ENCODE measurements at places on chromosomes 7 and 10. TPM values are rescaled to one million over a fixed set of nuclear protein-coding genes. Genes with fewer than 3 reads are reported as not detected.
A peak's percentile ranks its signal among the peaks of the same experiment; 100 is the strongest.

DNA sequence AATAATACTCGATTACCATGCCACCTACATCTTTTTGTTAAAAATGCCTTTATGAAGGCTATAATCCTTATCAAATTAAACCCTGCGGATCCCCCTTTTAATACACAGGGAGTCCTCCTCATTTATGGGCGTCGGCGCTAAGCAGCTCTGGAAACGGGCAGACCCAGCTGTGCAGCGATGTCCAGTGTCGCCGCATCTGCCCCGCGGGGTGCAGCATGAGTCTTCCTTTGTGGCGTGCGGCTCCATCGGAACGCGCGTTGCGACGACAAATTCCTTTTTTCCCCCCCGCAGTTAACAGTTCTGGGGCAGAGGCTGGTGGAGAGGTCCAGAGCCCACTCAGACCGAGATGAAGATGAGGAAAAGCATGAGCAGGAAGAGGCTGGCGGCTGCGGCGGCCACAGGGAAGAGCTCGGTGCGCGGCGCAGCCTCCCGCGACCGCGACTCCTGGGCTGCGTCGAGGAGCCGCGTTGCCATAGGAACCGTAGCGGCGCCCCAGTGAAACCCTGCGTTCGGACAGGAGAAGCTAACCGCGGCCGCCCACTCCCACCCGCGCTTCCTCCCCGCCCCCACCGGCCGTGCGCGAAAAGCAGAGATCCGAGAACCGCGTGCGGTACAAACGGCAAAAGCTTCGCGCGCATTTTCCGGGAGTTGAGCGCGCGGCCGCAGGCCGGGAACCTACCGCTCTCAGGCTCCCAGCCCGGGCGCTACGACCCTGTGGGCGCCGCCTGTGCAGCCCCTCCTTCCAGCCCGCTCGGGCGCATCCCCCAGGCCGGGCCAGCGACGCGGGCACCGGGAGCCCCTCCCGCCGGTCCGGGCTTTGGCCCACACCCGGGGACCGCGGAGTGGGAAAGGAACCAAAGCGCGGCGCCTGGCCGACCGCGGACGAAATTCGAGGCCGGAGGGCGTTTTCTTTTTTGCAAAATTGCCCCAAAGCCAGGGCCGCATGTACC lies 130.6 kb downstream of the SPAG6 start:
- no peak for DNase-seq
- H3K27me3 ChIP-seq, result peaks cover 18% of the 10 kb centered on the region
- peaks cover 18% of the 10 kb centered on the region for H3K4me1 ChIP-seq
- no peaks in the 10 kb centered on the region for H3K36me3 ChIP-seq
- peak overlapping the region; percentile 87 for H3K4me3 ChIP-seq
- H3K27ac ChIP-seq, result peak overlapping the region; percentile 71

ATG9B gene
- not detected for total RNA-seq

DNA sequence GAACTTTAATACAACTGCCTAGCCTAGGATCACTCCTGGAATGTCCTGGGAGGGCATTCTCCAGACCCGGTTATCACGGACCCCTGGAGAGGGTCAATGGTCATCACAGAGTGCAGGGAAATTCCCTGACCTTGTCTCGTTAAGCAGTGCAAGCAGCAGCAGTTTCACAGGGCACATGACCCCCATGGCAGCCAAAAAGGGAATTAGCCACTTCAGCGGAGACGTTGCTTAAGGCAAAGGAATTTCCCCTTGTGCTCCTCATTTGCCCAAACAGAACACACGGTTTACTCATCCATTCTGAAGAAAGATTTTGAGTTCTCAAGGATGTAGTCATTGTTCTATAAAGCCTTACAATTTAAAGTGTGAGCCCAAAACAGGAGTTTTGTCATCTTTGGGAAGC lies 260.3 kb downstream of the SNX13 start:
- peaks cover 2% of the 10 kb centered on the region for H3K36me3 ChIP-seq
- DNase-seq, result no peak

- no peak for DNase-seq
- no peak overlapping the region for H3K4me3 ChIP-seq
- no peak overlapping the region for H3K27ac ChIP-seq
- H3K27me3 ChIP-seq, result no peaks in the 10 kb centered on the region
Observed at GRCh38 chr10:71283410-71283809, 35.6 kb upstream of the SLC29A3 start.

DNA sequence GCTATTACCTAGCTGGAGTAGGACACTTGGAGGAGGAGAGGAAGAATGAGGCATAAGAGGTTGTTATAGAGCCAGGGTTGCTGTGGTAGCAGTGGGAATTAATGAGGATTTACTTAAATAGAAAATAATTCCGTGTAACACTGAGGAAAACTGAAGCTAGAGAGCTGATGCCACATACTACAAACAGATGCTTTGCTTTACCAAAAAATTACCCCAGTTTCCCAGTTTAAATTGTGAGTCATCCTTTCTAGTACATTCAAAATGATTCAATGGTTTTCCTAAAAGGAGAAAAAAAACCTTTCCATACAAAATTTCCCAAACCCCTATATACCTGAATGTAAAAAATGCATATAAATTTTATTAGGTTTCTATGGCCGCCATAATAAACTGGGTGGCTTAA lies 58.3 kb downstream of the ZNF518A start:
- peaks cover 24% of the 10 kb centered on the region for H3K4me1 ChIP-seq
- no peaks in the 10 kb centered on the region for H3K27me3 ChIP-seq
- peak overlapping the region; percentile 79 for H3K27ac ChIP-seq
- DNase-seq, result no peak
- H3K4me3 ChIP-seq, result no peak overlapping the region

DNA sequence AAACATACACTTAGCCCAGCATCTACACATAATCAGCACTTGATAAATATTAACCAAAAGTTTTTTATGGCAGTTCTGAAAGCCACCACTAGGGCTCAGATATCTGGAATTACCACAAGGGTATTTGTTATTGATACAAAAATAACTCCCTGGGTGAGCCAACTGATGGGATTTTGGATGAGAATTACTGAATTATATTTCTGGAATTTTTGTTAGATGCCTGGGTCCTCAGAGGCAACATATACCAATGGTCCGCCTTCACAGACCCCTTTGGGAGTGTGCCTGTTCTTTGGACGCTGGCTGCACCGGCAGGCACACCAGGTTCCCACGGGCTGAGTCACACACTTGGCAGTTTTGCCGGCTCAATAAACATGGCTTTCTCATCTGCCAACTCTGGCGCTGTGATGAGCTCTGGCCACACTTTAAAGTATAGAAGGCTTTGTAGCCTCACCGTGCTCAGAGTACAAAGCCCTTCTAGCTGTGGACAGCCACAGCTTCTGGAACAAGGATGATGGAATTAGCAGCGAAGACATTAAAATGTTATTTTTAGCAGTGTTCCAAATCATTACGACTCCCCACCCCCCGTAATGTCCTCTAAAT lies 24.5 kb upstream of the EEPD1 start:
- H3K27ac ChIP-seq, result peak overlapping the region; percentile 91
- H3K27me3 ChIP-seq, result no peaks in the 10 kb centered on the region
- no peak for DNase-seq
- H3K36me3 ChIP-seq, result no peaks in the 10 kb centered on the region

- H3K27ac ChIP-seq, result no peak overlapping the region
- DNase-seq, result no peak
- no peaks in the 10 kb centered on the region for H3K27me3 ChIP-seq
- H3K4me1 ChIP-seq, result no peaks in the 10 kb centered on the region
- no peaks in the 10 kb centered on the region for H3K36me3 ChIP-seq
- no peak overlapping the region for H3K4me3 ChIP-seq
Observed at GRCh38 chr10:94738588-94738987, 23.9 kb upstream of the CYP2C19 start.

PROSER2 gene
- 15.6 TPM for total RNA-seq

GRCh38 chr10:129859536-129859935 lies 104.5 kb downstream of the EBF3 start:
- no peak overlapping the region for H3K27ac ChIP-seq
- H3K36me3 ChIP-seq, result no peaks in the 10 kb centered on the region
- no peak overlapping the region for H3K4me3 ChIP-seq
- no peaks in the 10 kb centered on the region for H3K27me3 ChIP-seq

DNA sequence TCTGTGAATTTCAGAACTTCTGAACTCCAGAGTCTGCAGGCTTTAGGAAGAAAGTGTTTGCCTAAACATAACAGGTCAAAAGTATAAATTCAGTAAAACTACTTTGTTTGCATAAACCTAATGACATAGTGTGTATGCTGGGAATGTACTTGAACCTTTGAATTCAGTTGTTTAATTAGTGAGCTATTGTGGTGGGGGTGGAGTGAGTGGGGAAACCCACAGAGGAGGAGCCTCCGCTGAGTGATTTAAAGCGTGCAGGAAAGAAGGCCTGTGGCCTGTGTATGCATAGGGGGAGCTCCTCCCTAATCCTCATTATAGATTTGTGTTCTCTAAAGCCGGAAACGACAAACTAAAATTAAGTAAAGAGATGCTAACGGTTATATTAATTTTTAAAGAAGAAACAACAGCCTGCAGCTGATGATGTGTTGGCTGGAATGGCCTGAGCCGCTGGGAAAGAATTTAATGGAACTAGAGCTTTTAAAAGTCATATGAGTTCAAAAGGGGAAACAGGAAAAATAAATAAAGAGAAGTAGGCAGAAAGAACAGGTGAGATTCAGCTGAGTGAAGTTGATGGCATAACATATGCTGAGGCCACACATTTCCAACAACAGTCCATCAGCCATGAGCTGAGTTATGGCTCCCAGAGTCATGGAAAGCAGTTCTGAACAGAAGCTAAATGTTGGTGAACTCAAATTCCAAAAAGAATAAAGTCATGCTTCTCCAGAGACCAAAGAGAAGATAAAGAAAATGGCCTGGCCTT lies 595.0 kb downstream of the GRM8 start:
- no peak overlapping the region for H3K27ac ChIP-seq
- peaks cover 3% of the 10 kb centered on the region for H3K27me3 ChIP-seq
- no peaks in the 10 kb centered on the region for H3K36me3 ChIP-seq

GRCh38 chr7:30437823-30438574 lies 40.6 kb downstream of the NOD1 start:
- no peak overlapping the region for H3K27ac ChIP-seq
- no peaks in the 10 kb centered on the region for H3K27me3 ChIP-seq
- H3K4me3 ChIP-seq, result no peak overlapping the region
- no peak for DNase-seq
- H3K4me1 ChIP-seq, result peaks cover 9% of the 10 kb centered on the region

DNA sequence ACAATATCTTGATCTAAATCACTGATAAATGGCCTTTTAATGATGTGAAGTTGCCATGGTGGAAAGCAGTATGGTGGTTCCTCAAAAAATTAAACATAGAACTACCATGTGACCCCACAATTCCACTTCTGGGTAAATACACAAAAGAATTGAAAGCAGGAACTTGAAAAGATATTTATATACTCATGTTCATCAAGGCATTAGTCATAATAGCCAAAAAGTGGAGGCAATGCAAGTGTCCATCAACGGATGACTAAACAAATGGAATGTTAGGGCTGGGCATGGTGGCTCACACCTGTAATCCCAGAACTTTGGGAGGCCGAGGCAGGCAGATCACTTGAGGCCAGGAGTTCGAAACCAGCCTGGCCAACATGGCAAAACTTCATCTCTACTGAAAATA lies 2.0 kb upstream of the DNAJC12 start:
- no peak overlapping the region for H3K27ac ChIP-seq
- no peak for DNase-seq
- peaks cover 16% of the 10 kb centered on the region for H3K4me1 ChIP-seq
- no peak overlapping the region for H3K4me3 ChIP-seq
- H3K27me3 ChIP-seq, result no peaks in the 10 kb centered on the region

OR6V1 gene
- not detected for total RNA-seq

- H3K36me3 ChIP-seq, result no peaks in the 10 kb centered on the region
- no peak for DNase-seq
- no peaks in the 10 kb centered on the region for H3K27me3 ChIP-seq
- no peak overlapping the region for H3K4me3 ChIP-seq
- H3K4me1 ChIP-seq, result peaks cover 57% of the 10 kb centered on the region
Observed at GRCh38 chr10:25064401-25064800, 48.0 kb downstream of the THNSL1 start.

APBB1IP gene
- total RNA-seq, result not detected

DNAJC30 gene
- 10.2 TPM for total RNA-seq

GRCh38 chr10:85858776-85859515 lies 507.6 kb downstream of the GRID1 start:
- H3K4me1 ChIP-seq, result peaks cover 17% of the 10 kb centered on the region
- H3K27me3 ChIP-seq, result no peaks in the 10 kb centered on the region
- H3K36me3 ChIP-seq, result no peaks in the 10 kb centered on the region
- no peak for DNase-seq
- no peak overlapping the region for H3K27ac ChIP-seq

GRCh38 chr7:40507166-40507565 lies 372.4 kb downstream of the SUGCT start:
- DNase-seq, result no peak
- H3K27ac ChIP-seq, result no peak overlapping the region
- no peaks in the 10 kb centered on the region for H3K27me3 ChIP-seq
- peaks cover 20% of the 10 kb centered on the region for H3K36me3 ChIP-seq
- H3K4me3 ChIP-seq, result no peak overlapping the region

DNA sequence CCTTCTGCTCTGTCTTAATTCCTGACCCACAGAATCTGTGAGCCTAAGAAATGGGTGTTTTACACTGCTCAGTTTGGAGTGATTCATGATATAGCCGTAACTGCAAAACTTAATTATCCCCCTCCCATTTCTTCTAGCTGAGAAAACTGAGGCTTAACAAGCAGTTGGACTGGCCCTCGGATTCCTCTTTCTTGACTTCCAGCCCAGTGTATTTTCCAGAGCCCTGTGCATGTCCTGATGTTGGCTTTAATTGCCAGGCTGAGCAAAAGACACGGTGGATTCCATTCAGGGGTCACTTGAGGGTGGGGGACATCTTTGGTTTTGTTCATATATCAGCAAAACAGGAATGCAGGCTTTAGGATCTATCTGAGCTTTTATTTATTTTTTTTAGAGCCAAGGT lies 489.8 kb downstream of the TYW1 start:
- H3K4me1 ChIP-seq, result peaks cover 10% of the 10 kb centered on the region
- H3K36me3 ChIP-seq, result no peaks in the 10 kb centered on the region
- peaks cover 3% of the 10 kb centered on the region for H3K27me3 ChIP-seq
- H3K4me3 ChIP-seq, result no peak overlapping the region

- no peaks in the 10 kb centered on the region for H3K36me3 ChIP-seq
- no peak overlapping the region for H3K27ac ChIP-seq
- no peak overlapping the region for H3K4me3 ChIP-seq
- H3K27me3 ChIP-seq, result peaks cover 13% of the 10 kb centered on the region
- no peaks in the 10 kb centered on the region for H3K4me1 ChIP-seq
Observed at GRCh38 chr10:49282879-49283341, 16.1 kb upstream of the C10orf71 start.

METTL27 gene
- total RNA-seq, result 1.7 TPM

ACBD7 gene
- 0.51 TPM for total RNA-seq

DNA sequence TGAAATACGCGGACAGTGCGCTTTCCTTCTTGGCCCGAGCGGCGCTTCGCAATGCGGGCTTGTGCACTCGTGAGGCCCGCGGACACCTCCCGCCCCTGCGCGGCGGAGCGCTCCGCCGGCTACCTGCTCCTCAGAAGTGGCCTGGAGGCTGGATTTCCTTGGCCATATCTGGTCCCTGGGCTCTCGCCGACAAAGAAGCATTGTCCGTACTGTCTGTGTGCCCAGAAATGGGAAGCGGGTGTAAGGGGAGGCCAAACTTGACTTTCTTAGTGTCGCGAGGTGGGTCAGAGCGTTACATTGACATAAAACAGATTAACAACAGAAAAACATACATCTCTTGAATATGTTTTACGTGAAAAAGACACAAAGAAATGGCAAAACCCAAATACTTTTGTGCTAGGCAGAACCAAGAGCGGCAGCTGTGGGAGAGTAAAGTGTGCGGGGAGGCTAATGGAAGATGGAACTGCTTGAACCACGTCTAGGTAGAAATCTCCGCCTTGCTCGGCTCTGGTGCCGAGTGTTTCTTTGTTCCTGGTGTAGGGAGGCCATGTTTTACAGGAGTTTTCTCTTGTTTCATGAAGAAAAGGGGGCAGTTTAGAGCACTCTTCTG lies 1.4 kb downstream of the LANCL2 start:
- no peak for DNase-seq
- H3K27me3 ChIP-seq, result no peaks in the 10 kb centered on the region
- peaks cover 26% of the 10 kb centered on the region for H3K4me1 ChIP-seq
